ENCODE measurements at places on chromosomes 4 and X. TPM values are rescaled to one million over a fixed set of nuclear protein-coding genes. Genes with fewer than 3 reads are reported as not detected.

TRMT2B gene
- 16.4 TPM for total RNA-seq

SYTL5 gene
- total RNA-seq = 0.41 TPM

PCSK1N gene
- 44.8 TPM for total RNA-seq

MAGED4B gene
- total RNA-seq = 5.8 TPM
